ENCODE measurements at places on chromosomes 4 and X.

DNA sequence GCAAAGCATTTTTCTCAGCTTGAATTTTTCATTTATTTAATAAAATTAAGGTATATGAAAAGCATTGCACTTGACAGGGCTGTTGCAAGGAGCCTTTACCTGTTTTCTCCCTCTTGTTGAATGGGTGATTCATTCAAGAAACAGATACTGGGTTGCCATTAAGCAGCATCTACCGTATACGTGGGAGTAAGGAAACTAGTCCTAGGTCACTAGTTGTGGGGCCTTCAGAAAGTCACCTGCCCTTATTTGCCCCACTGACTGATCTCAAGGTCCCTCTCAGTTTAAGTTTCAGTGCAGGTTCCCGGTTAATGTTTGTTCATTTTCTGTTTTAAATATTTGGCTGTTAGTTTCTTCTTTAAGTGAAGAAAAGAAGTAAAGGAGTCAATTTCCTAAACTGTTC, 34.0 kb downstream of the LHFPL1 start:
- no peak for DNase-seq

DNA sequence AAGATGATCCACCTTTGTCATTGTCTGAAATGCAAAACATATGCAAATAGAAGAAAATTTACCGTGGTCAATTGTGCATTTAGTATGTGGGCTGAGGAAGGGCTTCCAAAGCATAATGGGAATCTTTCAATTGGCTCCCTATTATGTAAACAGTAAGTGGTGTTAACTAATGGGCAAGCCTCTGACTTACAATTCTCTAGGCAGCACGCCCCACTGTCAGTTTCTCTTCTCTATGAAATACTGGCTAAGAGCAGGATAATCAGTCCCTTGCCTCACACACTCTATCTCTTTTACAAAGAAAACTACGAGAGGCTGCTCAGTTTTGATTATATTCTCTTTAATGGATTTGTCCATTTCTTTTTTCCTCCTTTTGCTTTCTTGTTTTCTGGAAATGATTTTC, 1272.6 kb downstream of the PCDH19 start:
- DNase-seq, result no peak

DNA sequence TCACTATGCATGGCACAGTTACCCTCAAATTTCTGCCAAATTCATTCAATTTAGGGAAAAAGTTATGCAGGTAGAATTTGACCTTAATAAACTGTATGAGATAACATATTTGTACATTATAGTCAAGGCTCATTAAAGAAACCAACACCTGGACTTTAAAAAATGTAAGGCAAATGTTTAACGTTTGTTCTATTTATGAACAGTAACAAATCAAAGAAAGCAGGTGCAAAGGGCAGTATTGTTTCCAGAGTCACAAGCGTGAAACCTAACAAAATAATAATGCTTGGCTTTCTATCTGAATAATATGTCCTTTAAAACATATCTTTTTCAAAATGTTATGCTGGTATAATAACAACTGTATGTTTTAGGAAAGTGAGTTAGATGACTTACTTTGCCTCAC, 41.2 kb downstream of the LIN54 start:
- DNase-seq, result no peak

- no peak for DNase-seq
These were observed 48.0 kb downstream of the SORCS2 start for GRCh38 chr4:7240306-7240705.
